ENCODE measurements at places on chromosomes 16 and 17.

DNA sequence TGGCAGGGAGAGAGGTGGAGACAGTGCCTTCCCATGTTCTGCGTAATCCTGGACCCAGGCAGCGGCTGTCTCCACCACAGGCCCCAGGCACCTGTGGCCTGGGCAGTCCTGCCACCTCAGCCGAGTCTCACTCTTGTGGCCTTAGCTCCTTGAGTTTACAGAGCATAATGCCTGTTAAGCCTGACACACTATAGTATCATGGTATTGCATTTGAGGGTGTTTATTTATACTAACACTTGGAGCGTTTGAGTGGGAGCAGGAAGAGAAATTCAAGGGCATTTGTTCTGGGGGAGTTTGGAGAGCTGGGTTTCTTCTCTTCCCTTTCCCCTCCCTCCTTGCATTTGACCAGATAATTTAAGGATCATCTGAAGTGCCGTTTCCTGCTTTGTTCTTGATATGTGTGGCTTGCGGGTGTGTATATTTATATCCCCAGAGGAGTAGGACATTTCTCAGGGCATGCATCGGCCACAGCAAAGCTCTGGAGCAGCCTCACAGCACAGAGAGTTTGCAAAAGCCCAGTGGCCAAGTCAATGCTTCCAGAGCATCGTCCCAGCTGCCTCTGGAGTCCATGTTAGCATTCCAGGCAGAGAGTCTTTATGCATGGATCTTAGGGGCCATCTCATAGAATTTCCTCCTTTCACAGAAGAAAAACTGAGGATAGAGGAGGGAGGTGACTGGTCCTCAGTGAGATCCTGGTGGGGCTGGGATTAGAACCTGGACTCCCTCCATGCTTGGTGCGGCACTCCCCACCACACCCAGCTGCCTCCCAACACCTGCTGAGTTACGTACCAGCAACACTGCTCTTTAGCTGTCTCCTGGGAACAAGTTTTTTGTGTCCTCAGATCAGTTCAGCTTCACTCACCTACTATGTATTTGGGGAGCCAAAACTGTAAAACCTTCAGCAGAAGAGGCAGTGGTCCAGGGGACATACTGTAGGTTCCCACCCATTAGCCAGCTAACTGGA lies 222.8 kb downstream of the CCDC182 start:
- DNase-seq, result peak; percentile 21

- DNase-seq, result no peak
These were observed 430 bp downstream of the HAPSTR1 start for GRCh38 chr16:9091867-9092281.

DNA sequence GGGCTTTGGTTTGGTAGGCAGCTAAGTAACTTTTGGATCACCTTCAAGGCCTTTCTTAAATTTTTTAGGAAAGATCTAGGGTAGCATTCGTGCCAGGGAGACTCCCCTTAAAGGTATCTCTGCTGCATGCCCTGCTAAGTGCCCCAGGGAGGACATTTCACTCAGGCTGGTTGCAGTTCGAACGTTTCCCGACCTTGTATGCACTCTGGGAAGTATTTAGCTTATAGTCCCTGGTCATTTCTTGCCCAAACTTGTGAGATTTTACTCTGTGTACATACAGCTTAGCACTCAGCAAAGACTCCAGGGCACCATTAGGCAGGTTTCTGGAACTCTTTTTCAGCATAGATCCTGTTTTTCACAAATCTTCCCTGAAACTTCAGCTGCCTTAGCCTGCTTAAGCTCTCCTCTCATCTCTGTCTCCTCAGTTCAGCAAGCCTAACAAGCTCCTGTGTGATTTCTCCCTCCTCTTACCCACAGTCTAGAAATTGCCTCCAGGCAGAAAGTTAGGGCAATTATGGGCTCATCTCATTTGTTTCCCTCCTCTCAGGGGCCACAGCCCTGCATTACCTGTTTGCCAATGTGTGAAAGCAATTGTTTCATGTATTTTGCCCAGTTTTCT lies 84.6 kb downstream of the MRTFB start:
- no peak for DNase-seq

DNA sequence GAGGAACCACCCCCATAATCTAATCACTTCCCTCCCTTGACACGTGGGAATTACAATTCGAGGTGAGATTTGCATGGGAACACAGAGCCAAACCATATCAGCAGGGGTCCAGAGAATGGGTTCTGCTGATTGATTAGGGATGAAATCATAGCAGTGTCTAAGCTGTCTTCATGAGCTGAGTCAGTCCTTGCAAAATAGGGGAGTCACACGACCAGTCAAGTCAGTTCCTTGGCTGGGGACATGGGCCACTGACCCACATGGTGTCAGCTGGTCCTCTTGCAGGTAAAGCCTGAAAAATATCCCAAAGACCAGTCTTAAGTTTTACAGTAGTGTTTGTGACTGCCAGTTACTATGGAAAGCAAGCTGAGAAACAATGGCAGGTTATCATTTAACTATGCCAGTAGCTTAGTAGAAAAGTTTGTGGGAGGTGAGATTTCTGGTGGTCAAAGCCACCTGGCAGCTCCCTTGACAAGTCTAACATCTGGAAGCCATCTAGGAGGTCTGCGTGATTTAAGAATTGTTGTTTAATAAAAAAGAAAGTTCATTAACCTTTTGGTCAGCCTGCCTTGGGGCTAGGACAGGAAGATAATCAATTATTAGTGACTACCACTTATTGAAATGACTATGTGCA lies 15.7 kb upstream of the ATF7IP2 start:
- DNase-seq, result no peak

DNA sequence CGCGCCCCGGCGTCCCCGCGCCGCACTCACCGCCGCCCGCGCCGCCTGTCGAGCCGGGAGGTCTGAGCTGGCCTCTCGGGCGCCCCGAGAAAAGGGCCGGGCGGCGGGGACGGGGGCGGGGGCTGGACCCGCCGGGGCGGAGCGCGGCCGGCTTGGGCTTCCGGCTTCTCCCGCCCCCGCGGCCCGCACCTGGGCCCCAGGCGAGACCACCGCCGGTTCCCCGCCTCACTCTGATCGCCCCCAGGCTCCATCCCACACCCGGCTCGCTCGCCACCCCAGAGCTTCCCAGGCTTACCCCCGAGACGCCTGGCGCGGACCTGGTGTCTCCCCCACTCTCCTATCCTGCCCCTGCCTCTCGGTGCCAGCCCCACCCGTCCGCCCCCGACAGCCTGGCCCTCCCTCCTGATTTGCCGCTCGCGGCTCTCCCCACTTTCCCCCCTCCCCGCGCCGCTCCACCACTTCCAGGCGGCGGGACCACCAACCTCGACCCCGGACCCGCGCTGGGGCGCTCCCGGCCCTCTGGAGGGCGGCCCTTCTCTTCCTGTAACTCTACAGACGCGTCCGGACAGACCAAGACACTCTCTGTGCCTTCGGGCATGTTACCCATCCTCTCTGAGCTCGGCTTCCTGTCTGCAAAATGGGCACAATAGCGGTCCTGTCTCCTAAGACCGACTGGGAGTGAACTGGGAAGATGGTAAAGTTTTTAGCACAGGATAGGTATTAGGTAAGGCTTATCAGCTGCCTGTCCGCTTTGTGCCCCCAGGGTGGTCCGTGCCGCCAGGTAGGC lies at the start of gene LITAF:
Gene LITAF, minus strand, starts transcription at position 64 of the 787 bp plus-strand sequence. CDS start 30,189 bp downstream, outside the sequence.
- DNase-seq, result peak; percentile 12

GRCh38 chr16:29712809-29713208 lies 33.0 kb downstream of the C16orf54 start:
- DNase-seq, result no peak

DNA sequence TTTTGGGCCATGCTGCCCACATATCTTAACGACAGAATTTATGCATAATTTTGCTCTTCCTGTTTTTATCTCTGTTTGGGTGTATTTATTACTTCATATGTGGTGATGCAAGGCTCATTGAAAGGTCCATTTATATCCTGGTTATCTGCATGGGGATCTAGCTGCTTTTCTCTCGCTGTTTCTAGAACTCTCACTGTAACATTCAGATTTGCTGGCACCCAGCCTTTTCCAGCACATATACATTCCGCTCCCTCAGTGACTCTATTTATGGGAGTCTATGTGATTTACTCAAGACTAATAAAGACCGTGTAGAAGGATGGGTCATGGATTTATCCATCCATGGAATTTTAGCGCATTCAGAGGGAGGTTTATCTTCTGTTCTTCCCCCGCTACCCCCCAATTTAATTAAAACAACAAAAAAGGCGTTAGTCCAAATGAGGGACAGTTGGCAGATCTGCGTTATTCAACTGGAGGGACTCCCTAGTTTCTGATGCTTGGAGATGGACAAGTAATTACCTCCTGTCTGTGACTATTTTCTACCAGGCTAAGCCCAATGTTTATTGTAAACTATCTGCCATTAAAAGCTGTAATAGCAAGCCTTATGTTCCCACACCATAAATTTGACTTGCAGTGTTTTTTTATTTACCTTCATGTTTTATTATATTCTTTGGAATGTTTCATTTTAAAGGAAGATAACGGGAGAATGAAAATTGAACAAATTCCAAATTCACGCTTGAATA lies 19.8 kb upstream of the MARCHF10 start:
- no peak for DNase-seq

DNA sequence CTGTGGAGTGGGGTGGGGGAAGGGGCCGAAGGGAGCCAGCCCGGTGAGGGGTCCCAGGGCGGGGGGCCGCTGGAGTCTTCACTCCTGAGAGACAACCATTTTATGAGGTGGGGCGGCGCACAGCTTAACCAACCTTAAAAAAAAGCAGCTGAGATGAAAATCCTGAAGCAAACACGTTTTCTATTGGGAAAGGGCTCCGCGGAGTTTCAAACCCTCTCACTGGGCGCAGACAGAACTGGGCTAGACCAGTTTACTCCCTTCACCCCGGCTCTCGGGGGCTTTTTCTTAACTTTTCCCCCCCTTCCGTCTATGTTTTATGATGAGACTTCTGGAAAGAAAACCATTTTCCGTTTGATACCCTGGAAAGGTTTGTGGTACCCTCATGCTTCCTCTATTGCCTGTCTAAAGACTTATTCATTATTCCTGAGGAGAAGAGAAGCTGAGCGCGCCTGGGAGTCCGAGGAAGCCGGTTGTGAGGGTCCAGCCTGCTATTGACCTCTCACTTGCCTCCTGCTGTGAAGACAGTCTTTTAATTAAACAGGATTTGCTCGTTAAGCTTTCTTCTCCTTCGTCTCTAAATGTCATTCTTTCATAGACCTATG lies 482 bp upstream of the SSH2 start:
- DNase-seq, result peak; percentile 77

DNA sequence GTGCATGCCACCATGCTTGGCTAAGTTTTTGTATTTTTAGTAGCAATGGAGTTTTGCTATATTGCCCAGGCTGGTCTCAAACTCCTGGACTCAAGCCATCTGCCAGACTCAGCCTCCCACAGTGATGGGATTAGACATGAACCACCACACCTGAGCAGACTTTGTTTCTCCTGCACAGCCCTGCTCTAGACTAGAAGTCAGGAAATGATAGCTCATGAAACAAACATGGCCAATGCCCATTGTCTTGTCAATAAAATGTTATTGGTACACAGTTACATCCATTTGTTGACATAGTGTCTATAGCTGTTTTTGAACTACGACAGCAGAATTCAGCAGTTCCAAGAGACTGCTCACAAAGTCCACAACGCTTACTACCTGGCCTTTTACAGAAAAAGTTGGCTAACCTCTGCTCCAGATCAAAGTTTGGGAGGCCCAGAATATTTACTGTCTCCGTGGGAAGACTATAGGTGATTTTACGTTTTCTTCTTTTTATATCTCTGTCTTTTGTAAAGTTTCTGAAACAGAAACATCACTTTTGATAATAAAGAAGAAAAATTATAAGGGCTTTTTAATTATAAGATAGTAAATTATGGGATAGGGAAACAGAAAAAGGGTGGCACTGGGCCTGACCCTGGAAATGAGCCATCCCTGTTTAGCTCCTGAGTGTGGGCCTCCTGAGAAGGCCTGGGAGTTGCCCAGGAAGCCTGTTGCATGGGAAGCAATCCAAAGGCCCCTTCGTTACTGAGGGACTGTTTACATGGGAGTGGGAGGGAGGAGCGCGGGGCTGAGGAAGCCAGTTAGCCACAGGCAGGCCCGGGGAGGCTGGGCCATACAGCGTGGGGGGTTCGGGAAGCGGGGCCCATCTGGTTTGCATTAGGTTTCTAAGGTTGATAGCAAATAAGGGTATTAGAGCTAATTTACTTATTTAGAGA lies 201.5 kb downstream of the IRF8 start:
- DNase-seq, result no peak

- DNase-seq, result no peak
These were observed 37.2 kb downstream of the LITAFD start for GRCh38 chr16:8919089-8919933.

DNA sequence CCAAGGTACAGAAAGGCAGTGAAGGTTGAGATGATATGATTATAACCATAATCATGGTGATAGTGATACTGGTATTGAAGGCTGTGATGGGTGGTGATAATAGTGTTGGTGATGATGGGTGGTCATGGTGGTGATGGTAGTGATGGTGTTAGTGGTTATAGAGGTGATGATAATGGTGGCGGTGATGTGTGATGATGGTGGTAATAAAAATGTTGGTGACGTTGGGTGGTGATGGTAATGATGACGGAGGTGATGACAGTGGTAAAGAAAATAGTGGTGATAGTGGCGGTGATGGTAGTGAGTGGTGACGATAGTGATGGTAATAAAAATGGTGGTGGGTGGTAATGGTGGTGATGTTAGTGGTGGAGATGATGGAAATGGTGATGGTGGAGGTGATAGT lies 65.1 kb upstream of the KDM8 start:
- no peak for DNase-seq

GRCh38 chr16:75382611-75383010 lies 50.7 kb downstream of the CFDP1 start:
- DNase-seq, result no peak

- no peak for DNase-seq
These were observed 58.7 kb upstream of the DLX4 start for GRCh38 chr17:49910094-49910857.

- no peak for DNase-seq
These were observed 2.2 kb downstream of the CARMIL2 start for GRCh38 chr16:67647111-67647651.

- DNase-seq, result no peak
These were observed 625 bp downstream of the DVL2 start for GRCh38 chr17:7233701-7234082.

- DNase-seq, result no peak
These were observed at the start of gene TBC1D16 for GRCh38 chr17:80035687-80035936. Gene TBC1D16 (minus strand): TSS chr17:80035872. CDS start chr17:80013547, 22,325 bp downstream.

GRCh38 chr16:47375423-47375822 lies 85.4 kb downstream of the ITFG1 start:
- DNase-seq, result no peak

GRCh38 chr17:705863-706262 lies 8.8 kb downstream of the VPS53 start:
- no peak for DNase-seq

DNA sequence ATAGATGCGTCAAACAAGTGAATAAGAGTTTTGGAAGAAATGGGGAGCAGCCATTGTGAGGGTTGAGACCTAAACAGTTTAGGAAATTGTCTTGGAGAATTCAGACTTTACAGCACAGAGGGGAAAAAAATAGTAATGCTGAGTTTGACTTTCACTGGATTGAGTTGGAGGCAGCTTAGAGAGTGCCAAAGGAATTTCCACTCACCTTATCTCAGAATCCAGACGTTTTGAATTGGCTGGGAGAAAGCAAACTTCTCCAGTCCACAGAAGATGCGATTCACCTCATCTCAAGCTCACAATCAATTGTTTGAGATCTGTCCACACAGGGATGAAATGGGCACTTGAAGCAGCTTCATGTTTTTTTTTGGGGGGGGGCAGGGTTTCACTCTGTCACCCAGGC lies 663.5 kb upstream of the SALL1 start:
- DNase-seq, result no peak
